ENCODE measurements at places on chromosomes 5 and 9.

GRCh38 chr9:7979611-7980010 lies 180.0 kb upstream of the DMAC1 start:
- H3K27ac ChIP-seq = no peak overlapping the region
- H3K4me3 ChIP-seq = no peak overlapping the region
- H3K27me3 ChIP-seq = no peaks in the 10 kb centered on the region
- no peak for DNase-seq
- no peaks in the 10 kb centered on the region for H3K36me3 ChIP-seq

- peak overlapping the region; percentile 49 for H3K4me3 ChIP-seq
- no peaks in the 10 kb centered on the region for H3K36me3 ChIP-seq
- no peaks in the 10 kb centered on the region for H3K27me3 ChIP-seq
- H3K4me1 ChIP-seq = no peaks in the 10 kb centered on the region
- peak overlapping the region; percentile 81 for H3K27ac ChIP-seq
These were observed 531 bp downstream of the ABO start for GRCh38 chr9:133274236-133275104.

DNA sequence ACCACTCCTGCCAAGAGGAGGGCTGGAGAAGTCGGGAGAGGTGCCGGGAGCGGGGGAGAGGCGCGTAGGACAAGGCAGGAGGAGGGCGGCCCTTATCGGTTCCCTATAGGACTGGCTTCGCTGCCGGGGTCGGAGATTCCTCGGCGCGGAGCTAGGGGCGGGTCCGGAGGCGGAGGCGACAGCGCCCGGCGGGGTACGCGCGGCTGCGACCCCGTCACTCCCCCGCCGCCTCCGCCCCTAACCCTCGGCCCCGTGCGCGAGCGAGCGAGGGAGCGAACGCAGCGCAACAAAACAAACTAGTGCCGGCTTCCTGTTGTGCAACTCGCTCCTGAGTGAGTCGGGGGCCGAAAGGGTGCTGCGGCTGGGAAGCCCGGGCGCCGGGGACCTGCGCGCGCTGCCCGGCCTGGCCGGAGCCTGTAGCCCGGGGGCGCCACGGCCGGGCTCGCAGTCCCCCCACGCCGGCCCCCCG lies 2.0 kb downstream of the GLIS3 start:
- H3K4me1 ChIP-seq = peaks cover 55% of the 10 kb centered on the region
- no peaks in the 10 kb centered on the region for H3K27me3 ChIP-seq
- peak; percentile 16 for DNase-seq
- H3K36me3 ChIP-seq = no peaks in the 10 kb centered on the region
- H3K4me3 ChIP-seq = peak overlapping the region; percentile 69

DNA sequence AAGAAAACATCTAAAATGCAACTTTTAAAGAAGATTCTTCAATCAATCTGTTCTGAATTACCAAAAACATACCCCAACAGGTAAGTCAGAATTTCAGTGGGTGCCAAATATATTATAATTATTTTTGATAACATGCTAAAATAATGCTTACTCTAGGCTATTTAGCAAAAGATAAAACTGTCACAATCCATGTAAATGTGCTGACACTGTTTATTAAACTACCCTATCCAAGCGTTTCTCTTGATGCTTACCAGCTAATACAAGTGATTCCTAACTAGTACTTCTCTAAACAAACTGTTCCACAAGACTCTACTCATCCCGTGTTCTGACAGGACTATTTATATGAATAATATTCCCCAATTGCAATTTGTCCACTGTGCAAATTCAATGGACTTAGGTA lies 236.7 kb downstream of the BNC2 start:
- no peak overlapping the region for H3K4me3 ChIP-seq
- H3K27me3 ChIP-seq = no peaks in the 10 kb centered on the region
- no peak overlapping the region for H3K27ac ChIP-seq
- no peaks in the 10 kb centered on the region for H3K4me1 ChIP-seq
- H3K36me3 ChIP-seq = no peaks in the 10 kb centered on the region
- no peak for DNase-seq

DNA sequence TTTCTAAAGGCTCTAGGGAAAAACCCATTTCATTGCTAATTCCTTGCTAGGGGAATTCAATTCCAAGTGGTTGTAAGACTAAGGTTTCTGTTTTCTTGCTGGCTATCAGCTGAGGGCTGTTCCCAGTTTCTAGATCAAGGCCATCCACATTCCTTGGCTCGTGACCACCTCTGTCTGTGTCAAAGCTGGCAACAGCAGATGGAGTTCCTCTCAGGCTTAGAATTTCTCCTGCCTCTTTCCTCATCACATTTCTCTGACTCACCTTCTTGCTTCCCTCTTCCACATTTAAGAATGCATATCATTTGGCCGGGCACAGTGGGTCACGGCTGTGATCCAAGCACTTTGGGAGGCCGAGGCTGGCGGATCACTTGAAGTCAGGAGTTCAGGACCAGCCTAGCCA lies 19.0 kb downstream of the DAB2IP start:
- DNase-seq = no peak

GRCh38 chr5:96758621-96759020 lies 49.1 kb downstream of the ERAP1 start:
- no peak overlapping the region for H3K4me3 ChIP-seq
- no peak for DNase-seq
- no peaks in the 10 kb centered on the region for H3K27me3 ChIP-seq
- H3K36me3 ChIP-seq = peaks cover 32% of the 10 kb centered on the region

GRCh38 chr5:179271821-179272325 lies 73.4 kb downstream of the ADAMTS2 start:
- no peak overlapping the region for H3K4me3 ChIP-seq
- no peaks in the 10 kb centered on the region for H3K36me3 ChIP-seq
- H3K4me1 ChIP-seq = peaks cover 44% of the 10 kb centered on the region
- H3K27me3 ChIP-seq = no peaks in the 10 kb centered on the region

- peak overlapping the region; percentile 99 for H3K27ac ChIP-seq
- no peaks in the 10 kb centered on the region for H3K36me3 ChIP-seq
- H3K4me3 ChIP-seq = peak overlapping the region; percentile 87
- H3K4me1 ChIP-seq = no peaks in the 10 kb centered on the region
- no peaks in the 10 kb centered on the region for H3K27me3 ChIP-seq
These were observed 1.5 kb downstream of the SMARCA2 start for GRCh38 chr9:2016408-2017330.

DNA sequence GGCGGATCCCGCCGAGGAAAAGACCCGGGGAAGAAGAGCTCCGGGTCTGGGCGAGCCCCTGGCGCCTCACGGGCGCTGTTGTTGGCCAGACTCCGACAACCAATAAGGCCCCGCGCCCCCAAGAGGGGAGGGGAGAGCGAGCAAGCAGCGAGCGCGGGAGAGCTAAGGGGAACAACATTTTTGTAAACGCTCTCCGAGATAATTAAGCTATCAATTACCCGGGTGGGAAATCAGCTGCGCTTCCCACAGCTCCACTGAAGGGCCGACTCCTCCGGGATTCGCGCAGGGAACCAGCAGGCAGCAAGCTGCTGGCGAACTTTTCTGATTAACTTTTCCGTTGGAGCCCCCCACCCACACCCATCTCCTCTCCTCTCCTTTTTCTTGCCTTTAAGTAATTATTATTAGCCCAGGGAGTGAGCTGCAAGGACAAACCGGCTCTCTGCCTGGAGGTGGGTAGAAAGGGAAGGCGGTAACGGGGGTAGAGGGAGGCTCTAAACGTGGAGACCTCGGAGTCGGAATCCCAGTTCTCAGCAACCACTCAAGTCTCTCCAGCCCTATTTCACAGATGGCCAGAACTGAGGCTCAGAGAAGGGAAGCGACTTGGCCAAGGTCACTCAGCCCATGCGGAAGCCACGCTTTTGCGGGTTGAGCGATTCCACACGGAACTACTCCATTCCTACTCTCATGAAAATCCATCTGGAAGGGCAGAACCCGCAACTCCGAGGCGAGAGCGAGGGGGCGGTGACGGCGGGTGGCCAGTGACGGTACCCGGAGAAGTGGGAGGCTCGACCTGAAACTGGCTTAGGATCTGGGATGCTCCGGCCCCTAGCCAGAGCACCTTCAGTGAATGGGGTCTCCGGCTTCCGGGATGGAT lies 1.3 kb downstream of the ASTN2 start:
- H3K27me3 ChIP-seq = no peaks in the 10 kb centered on the region
- DNase-seq = no peak
- no peak overlapping the region for H3K27ac ChIP-seq
- H3K36me3 ChIP-seq = no peaks in the 10 kb centered on the region

DNA sequence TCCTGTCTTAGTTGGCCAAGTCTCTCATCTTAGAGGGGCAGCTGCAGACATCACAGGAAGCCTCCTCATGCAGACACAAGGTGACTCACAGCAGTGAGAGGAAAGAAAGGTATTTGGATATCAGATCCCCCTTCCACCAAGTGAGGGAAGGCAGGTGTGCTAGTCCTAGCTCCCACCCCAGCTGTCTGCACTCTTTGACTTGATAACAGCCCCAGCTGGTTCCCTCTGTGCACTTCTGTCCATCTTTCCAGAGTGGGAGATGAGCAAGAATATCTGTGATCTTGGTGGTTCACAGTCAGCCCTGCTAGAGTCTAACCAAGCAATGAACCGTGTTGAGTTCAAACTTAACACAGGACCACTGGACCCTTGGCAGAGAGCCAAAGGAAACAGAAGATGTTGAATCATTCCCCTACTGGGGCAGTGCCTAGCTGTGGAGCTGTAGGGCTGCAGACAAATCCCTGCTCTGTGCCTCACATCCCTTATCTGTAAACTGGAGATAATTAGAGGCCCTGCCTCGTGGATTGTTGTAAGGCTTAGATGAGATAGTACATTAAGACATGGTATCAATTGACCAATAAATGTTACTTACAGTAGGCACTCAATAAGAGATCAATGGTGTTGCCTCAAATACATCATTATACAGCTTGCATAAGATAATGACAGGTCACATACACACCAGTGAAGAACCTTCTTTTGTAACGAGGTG lies 39.1 kb downstream of the SH3RF2 start:
- H3K27me3 ChIP-seq = no peaks in the 10 kb centered on the region
- no peak overlapping the region for H3K4me3 ChIP-seq
- no peaks in the 10 kb centered on the region for H3K4me1 ChIP-seq

DNA sequence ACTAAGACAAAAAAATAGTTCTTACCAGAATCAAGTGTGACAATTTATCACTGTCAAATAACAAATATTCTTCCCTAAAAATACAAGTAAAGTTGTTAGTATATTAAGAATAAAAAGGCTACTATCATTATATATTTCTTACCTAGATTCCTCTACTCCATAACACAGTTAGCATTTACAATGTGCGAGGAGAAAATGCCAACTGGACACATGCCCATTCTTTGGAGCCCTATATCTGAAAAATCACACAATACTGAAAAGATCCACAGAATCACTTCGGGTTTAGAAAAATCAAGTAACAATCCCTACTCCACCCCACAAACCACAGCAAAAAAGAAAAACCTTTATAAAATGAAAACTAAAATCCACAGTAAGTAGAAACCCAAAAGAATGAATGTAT lies 70.9 kb downstream of the PKD2L2 start:
- no peaks in the 10 kb centered on the region for H3K27me3 ChIP-seq
- H3K4me1 ChIP-seq = no peaks in the 10 kb centered on the region
- H3K27ac ChIP-seq = no peak overlapping the region
- no peak overlapping the region for H3K4me3 ChIP-seq
- H3K36me3 ChIP-seq = no peaks in the 10 kb centered on the region
- no peak for DNase-seq

GRCh38 chr9:126377176-126377509 lies 50.5 kb downstream of the MVB12B start:
- H3K36me3 ChIP-seq = peaks cover 14% of the 10 kb centered on the region
- H3K4me1 ChIP-seq = peaks cover 92% of the 10 kb centered on the region
- H3K27ac ChIP-seq = peak overlapping the region; percentile 70

GRCh38 chr5:89421035-89421434 lies 538.1 kb upstream of the MEF2C start:
- H3K4me1 ChIP-seq = no peaks in the 10 kb centered on the region
- no peaks in the 10 kb centered on the region for H3K36me3 ChIP-seq
- H3K27me3 ChIP-seq = no peaks in the 10 kb centered on the region
- H3K4me3 ChIP-seq = no peak overlapping the region

- no peaks in the 10 kb centered on the region for H3K36me3 ChIP-seq
- no peak overlapping the region for H3K27ac ChIP-seq
- H3K4me1 ChIP-seq = no peaks in the 10 kb centered on the region
These were observed 125.5 kb upstream of the DAP start for GRCh38 chr5:10886497-10886896.

DNA sequence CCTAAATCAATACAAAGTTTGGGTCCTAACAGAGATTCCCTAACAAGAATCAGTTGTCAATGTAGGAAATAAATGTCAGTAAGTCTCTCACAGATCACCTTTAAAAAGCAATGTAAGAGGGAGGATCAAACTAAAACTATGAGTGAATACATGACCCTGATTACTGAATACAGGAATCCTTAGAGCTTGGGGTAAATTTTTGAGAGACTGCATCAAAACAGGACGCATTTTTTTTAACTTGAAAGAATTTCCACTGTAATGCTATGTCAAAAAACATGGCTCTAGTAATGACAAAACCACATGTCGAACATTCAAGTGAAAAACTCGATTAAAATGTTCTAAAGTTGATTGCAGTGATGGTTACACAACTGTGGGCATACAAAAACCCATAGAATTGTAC lies 21.9 kb downstream of the ZDHHC21 start:
- H3K27ac ChIP-seq = no peak overlapping the region
- DNase-seq = no peak
- H3K4me1 ChIP-seq = no peaks in the 10 kb centered on the region
- H3K27me3 ChIP-seq = no peaks in the 10 kb centered on the region
- no peak overlapping the region for H3K4me3 ChIP-seq
- no peaks in the 10 kb centered on the region for H3K36me3 ChIP-seq

DNA sequence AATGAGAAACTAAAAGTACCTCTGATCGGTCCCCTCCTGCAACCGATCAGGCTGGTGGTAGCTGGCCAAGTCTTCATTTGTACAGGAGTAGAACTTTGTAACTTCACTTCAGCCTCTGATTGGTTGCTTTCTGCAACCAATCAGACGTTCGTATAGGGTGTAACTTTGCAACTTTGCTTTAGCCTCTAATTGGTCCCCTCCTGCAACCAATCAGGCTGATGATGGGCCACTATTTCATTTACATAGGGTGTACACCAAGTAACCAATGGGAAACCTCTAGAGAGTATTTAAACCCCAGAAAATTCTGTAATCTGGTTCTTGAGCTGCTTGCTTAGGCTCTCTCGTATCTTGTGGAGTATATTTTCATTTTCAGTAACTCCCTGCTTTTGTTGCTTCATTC lies 445.5 kb downstream of the MED10 start:
- H3K36me3 ChIP-seq = no peaks in the 10 kb centered on the region
- no peak overlapping the region for H3K4me3 ChIP-seq
- no peaks in the 10 kb centered on the region for H3K27me3 ChIP-seq

DNA sequence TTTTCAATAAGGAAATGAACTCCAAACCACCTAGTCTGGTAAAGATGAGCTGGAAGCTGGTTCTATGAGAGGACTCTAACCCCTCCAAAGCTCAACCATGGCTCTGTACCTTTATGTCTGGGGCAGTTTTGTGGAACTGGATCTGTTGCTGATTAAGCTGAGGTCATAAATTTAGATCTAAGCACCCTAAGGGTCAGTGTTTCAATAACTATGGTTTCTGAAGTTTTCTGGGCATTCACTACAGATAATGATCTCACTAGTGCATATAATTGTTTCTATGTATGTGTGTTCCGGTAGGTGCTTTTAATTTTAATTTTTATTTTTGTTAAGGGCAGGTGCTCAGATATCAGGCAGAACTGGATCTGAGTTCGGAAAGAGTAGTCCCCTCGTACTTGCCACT lies 258.7 kb upstream of the PANK3 start:
- DNase-seq = no peak
- H3K36me3 ChIP-seq = no peaks in the 10 kb centered on the region
- H3K27me3 ChIP-seq = no peaks in the 10 kb centered on the region
- H3K27ac ChIP-seq = no peak overlapping the region

- no peaks in the 10 kb centered on the region for H3K27me3 ChIP-seq
- H3K36me3 ChIP-seq = peaks cover 10% of the 10 kb centered on the region
- H3K27ac ChIP-seq = no peak overlapping the region
- H3K4me1 ChIP-seq = no peaks in the 10 kb centered on the region
- no peak for DNase-seq
These were observed 20.0 kb downstream of the F2R start for GRCh38 chr5:76735762-76736545.
